Fibroblast of the aortic adventitia (primary cell): ENCODE measurements at places on chromosomes 7 and 10.
A peak's percentile ranks its signal among the peaks of the same experiment; 100 is the strongest.

DNA sequence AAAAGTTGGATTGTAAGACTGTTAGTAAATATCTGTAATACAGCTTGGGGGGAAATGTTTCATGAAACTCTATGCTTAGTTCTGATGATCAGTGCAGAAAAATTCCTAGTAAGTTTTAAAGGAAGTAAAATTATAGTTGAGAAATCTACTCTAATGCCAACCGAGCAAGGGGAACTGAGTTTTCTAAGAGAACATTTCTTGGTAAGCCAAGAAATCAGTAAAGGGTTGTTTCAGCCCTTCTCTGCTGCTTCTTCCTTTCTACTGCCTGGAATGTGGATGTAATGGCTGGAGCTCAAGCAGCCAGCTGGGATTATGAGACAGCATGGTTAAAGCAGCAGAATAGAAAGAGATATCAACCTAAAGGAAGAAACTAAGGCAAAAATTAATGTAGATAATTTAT, 15.9 kb upstream of the AKR1B1 start:
- DNase-seq: no peak

DNA sequence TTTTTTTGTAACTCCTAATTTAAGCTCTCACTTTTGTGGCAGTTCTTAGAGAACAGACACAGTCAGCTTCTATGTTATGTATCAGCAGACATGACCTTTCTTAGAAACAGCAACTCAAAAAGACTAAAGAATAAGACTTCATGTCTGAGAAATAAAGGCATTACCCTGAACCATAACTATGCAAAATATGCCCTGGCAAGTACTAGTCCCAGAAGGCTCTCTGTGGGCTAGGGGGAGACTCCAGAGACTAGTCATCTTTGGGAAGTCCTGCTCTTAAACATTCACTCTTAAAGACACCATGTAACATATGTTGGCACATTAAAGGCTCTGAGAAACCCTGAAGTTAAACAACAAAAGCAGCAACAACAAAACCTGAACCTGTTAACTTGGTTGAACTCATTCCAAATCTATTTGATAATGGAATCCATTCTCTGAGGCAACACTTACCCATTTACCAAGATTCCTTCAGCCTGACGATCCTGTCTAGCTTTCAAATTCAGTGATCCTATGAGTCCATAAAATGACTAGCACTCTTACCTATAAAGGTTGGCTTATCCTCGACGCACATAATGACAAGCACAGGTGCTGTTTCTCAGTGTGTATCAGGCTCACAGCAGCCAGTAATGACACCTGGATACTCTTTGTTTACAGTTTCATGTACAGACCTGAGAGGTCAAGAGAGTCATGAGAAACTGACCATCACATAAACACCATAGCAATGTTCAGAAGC, 62.3 kb downstream of the OSBPL3 start:
- peak; percentile 89 for DNase-seq

DNA sequence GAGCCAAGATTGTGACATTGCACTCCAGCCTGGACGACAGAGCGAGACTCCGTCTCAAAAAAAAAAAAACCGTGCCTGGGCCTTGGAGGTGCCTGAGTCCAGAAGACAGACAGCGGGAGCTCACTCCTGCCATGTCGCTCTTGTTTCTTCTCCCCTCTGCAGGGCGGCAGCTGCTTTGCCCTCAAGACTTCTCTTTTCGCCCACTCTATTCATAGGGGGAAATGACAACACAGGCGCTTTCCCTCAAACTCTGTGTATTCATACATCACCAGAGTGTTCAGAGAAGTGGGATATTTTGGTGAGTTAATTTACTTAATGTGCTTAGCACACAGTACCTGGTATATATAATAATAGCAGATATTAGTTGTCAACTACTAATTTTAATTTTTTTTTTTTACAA, 44.5 kb downstream of the FOXK1 start:
- no peak for DNase-seq

DNA sequence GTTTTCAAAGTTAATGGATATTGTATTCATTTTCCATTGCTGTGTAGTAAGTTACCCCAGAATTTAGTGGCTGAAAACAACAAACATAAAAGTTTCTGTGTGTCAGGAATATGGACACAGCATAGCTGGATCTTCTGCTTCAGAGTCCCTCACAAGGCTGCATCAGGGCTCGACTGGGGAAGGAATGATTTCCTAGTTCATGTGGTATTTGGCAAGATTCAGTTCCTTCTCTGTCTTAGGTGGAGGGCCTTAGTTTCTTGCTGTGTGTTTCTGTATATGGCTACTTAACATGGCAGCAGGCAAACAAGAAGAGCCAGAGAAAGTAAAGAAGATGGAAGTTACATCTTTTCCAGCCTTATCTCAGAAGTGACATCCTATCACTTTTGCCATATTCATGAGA, 51.1 kb downstream of the TPST1 start:
- DNase-seq: no peak

DNA sequence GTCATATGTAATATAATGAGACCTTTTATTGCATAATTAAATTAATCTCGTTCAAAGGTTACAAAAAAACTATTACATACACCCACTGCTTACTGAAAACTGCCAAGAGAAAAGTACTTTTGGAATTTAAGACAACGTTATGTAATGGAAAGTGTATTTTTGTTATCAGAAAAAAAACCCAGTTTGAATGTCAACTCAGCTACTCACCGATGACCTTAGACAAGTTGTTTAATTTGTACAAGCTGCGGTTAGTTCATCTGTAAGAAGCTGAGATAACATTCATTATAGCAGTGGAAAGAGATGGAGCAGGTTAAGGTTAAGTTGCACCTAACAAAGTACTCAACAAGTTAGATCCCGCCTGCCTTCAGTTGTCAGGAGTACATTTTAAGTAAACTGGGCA, 1.1 kb downstream of the PSMA2 start:
- DNase-seq: peak; percentile 43

GRCh38 chr7:137820677-137821420, 25.9 kb downstream of the DGKI start:
- DNase-seq: peak; percentile 91

- DNase-seq: peak; percentile 61
Observed at GRCh38 chr10:14553448-14553847, 221.2 kb downstream of the FAM107B start.
